HCEC 1CT (cell line): ENCODE measurements at places on chromosomes 12 and 14.
A peak's percentile ranks its signal among the peaks of the same experiment; 100 is the strongest.

- no peak for DNase-seq
Measured at GRCh38 chr12:68119724-68120211, 39.8 kb downstream of the IFNG start.

GRCh38 chr12:29581631-29582030 is 84.1 kb upstream of the OVCH1 start:
- DNase-seq, result peak; percentile 79

- no peak for DNase-seq
Measured at GRCh38 chr14:23486036-23486435, 16.5 kb downstream of the NGDN start.

GRCh38 chr12:21718944-21719650 is 55.4 kb downstream of the KCNJ8 start:
- no peak for DNase-seq

GRCh38 chr14:64995291-64995690 is 8.6 kb downstream of the FNTB start:
- DNase-seq, result no peak

DNA sequence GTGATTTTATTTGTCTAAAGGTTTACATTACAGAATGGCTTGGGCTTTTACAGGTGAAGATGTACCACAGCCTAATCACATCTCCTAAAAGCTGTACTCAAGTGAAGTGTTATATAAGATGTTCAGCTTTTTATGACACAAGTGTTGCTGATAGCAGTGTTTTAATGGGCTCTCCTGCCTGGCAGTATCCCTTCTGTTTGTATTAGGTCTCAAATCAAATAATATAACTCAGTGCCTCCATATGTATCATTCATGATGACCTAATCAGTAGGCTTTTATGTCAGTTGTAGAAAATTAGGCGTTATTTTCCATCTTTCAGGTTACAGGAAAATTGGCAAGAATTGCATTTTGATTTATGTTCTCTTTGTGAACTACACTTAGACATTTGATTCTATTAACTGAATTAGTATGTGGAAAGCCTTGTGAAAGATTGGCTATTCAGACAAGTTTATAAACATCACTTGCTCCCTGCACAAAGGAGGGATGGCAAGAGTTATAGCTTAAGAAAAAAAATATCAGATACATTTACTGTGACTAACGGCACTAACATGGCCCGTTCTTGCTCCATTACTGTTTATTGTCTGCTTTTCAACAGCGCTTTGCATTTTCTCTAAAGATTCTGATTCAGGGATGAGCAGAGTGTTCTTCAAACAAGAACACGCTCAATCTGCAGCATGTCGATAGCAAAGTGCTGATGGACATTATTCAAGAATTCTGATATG is 143.7 kb upstream of the DIO2 start:
- no peak for DNase-seq

DNA sequence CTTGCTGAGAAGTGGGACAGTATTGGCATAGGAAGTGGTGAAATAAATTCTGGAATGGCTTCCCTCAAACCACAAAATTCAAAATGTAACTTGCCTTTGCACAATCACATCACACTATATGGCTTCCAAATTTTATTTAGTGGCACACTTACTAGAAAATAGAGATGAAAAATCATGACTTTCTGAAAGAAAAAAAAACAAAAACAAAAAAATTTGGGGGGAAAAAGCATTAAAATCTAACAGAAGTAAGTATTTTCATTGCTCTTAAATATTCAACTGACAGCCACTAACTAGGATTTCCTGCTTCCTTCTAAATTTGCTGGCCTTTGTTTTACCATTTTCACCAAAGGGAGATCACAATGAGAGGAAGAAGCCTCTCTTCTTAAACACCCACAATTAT is 23.0 kb downstream of the ATF7 start:
- no peak for DNase-seq

DNA sequence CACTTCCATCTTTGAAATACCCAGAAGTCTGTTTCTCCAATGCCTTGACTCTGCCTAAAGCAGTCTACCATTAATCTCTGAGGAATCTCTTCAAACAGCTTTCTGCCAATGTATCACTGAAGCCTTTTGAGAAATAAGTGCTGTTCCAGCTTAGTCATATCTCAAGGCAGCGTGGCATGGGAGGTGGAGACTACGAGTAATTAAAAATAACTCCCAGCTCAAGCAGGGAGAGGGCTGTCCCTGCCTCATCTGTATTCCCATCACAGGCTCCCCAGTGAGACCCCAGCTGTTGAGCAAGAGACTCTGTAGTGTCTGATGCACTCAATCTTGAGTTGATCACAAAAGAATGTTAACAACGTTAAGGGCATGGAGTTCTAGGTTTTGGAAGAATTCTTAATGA is 700.6 kb downstream of the DIO2 start:
- DNase-seq, result peak; percentile 61

DNA sequence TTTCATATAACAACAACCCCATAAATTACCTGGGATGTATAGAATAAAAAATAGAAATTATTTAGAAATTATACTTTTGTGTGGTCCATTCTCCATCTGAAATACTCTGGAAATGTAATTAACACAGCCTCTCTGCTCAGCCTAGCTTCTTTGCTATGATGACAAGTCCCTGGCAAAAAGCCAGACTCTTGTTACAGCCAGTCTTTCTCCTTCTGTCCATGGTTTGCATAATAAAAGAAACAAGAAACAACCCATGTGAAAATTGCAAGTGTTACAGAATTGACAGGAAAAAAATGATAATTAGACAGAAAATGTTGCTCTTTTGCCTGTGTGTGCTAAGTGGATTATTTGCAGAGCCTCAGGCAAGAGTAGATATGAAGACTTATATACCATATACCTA is 61.3 kb downstream of the C12orf50 start:
- no peak for DNase-seq

- DNase-seq, result no peak
Measured at GRCh38 chr12:102903337-102904007, 13.6 kb downstream of the PAH start.

GRCh38 chr12:16604596-16605252 is 1.2 kb downstream of the LMO3 start:
- DNase-seq, result no peak

DNA sequence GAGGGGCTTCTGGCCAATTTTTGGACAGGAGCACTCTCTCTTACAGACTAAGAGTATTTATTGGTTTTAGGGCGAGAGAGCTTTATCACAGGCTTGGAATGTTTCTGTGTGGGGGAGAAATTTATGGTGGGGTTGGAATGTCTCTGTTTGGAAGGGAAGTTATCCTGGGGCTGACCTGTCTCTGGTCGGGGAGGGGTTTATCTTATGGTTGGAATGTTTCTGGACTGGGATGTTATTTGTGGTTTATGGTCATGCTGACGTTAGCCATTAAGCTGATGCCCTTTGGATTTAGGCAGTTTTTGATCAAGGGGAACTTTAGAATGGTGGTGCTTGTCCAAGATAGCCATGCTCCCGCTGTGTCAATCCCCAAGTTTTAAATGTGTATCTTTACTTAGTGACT is 614.8 kb downstream of the DIO2 start:
- peak; percentile 75 for DNase-seq

- no peak for DNase-seq
Measured at GRCh38 chr14:21109377-21110138, 8.7 kb downstream of the TMEM253 start.
